ENCODE measurements at places on chromosomes 4 and X. TPM values are rescaled to one million over a fixed set of nuclear protein-coding genes. Genes with fewer than 3 reads are reported as not detected.

The BST1 gene
- 88.9 TPM for total RNA-seq

The PABPC1L2B gene
- not detected for total RNA-seq

The CTAG1B gene
- total RNA-seq = not detected

The TMEM156 gene
- total RNA-seq = 9.6 TPM

The RXFP1 gene
- not detected for total RNA-seq

The USP17L30 gene
- total RNA-seq = not detected

The CYSLTR1 gene
- 0.64 TPM for total RNA-seq

The SYN1 gene
- 0.88 TPM for total RNA-seq

The SPRY1 gene
- total RNA-seq = 22.0 TPM

The SEL1L3 gene
- 122 TPM for total RNA-seq

The XPNPEP2 gene
- total RNA-seq = not detected

The PNMA5 gene
- total RNA-seq = not detected

The CT45A2 gene
- total RNA-seq = not detected

The USP17L15 gene
- total RNA-seq = not detected

The DMP1 gene
- not detected for total RNA-seq

The SLC7A11 gene
- 36.9 TPM for total RNA-seq

The HTN1 gene
- not detected for total RNA-seq

The NAT8L gene
- total RNA-seq = not detected

The GASK1B gene
- total RNA-seq = 46.6 TPM

The SLC49A3 gene
- 6.9 TPM for total RNA-seq

The NALF2 gene
- total RNA-seq = 0.29 TPM
